T-helper 9 cell (primary cell): ENCODE measurements at places on chromosomes 2 and 18.

GRCh38 chr2:126733795-126734194 lies 77.8 kb downstream of the GYPC start:
- no peak for DNase-seq

DNA sequence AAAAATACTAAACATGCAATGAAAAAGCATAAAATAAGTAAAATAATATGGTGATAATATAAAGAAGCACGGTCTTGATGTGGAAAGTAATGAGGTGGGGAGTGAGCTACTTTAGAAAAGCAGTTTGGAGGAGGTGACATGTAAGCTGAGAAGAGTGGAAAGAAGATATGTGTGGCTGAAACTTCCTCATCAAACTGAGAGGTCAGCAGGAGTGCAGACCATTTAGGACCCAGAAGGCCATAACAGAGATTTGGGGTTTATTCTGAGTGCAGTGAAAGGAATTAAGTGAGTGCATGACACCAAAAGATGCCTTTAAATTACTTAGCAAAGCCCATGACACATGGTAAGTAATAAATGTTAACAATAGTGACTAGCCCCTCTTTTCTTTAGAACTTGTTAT lies 24.4 kb upstream of the TMEM182 start:
- no peak for DNase-seq

- DNase-seq, result no peak
Measured at GRCh38 chr2:239167766-239168444, 232.9 kb downstream of the HDAC4 start.

GRCh38 chr2:120360307-120360855 lies 14.4 kb downstream of the INHBB start:
- DNase-seq, result no peak

DNA sequence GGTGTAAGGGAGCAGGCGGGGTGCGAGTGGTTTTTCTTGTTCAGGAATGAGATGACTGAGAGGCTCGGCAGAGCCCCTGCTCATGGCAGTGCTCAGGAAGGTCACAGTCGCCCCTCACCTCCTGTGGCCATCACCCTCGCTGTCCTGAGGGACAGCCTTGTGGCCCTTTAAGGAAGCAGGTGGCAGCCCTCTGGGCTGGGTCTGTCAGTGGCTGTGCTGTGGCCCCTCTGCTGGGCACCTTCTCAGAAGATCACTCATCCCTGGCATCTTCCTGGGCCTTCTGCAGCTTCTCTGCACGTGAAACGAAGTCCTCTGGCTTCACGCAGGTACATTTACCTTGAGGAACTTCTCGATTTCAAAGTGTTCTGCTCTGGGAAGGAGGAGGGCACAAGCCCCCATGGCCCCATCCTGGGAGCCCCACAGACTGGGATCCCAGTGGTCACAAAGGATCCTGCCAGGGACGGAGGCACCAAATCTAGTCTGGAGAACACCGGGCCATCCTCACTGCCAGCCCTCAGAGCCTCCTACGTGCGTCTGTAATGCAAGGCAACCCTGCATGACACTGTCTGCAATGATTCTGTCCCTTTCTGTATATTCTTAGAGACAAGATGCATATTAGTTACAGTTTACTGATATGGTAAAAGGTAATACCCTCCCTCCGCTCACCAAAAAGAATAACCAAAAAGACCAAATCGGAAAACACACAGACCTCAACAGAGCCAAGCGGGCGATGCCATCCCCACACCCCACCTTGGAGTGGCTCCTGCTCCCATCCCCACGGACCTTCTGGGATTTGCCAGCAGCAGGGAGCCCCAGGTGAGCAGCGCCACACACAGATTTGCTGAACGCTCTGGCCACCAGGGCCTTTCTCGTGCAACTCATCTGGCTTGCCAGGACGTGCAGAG lies 25.9 kb upstream of the FAHD2A start:
- DNase-seq, result no peak

DNA sequence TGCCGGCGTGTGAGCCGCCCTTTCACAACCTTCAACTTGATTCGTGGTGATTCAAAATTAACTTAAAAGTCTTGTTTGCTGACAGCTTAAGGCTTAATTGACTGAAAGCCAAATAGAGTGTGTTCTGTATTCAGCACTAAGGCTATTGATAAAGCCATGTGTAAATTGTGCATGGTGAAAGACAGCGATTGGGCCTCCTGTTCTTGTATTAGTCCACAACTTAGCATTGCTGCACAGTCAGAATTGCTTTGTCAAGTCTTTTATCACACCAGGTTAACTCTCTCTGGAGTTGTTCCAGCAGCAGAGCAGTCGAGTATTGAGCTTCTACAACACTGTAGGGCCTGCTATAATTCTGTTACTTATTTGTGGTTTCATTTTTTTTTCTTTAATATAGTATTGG lies 210.1 kb downstream of the WDR7 start:
- DNase-seq, result no peak

- DNase-seq, result no peak
Measured at GRCh38 chr2:170013802-170014551, 164.0 kb upstream of the MYO3B start.

DNA sequence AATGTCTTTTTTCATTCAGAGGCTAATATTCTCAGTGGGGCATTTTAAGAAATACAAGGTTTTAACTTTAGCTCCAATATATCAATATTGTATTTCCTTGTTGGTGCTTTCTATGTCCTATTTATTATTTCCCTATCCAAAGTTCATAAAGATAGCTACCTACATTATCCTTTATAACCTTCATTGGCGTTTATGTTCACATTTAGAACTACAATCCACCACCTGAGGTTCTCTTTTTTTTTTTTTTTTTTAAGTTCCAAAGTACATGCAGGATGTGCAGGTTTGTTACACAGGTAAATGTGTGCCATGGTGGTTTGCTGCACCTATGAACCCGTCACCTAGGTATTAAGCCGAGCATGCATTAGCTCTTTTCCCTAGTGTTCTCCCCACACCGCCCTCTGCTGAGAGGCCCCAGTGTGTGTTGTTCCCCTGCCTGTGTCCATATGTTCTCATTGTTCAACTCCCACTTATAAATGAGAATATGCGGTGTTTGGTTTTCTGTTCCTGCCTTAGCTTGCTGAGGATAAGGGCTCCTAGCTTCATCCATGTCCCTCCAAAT lies 694.6 kb downstream of the SUCLG1 start:
- DNase-seq, result no peak

GRCh38 chr2:190668892-190669291 lies 20.0 kb downstream of the NAB1 start:
- no peak for DNase-seq

DNA sequence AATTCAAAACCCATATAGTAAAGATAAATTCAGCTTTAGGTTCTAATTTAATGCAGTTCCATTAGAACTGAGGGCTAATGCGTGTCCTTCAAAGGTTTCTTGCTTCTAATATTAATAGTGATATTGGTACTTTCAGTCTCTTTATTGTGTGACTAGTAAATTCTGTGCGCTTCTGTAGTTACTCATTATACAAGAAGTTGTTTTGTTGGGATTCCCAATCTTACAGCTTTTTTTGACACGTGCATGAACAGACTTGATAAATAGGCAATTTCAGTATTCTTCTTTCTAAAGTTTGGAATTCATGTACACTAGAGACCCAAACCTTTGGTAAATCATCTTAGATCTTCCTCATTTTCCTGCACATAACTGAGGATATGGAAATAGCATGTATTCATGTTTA lies 71.8 kb downstream of the HAUS1 start:
- DNase-seq, result no peak

- DNase-seq, result no peak
Measured at GRCh38 chr2:145601361-145601925, 1081.5 kb upstream of the ZEB2 start.

- DNase-seq, result no peak
Measured at GRCh38 chr2:44314362-44314761, 39.1 kb downstream of the SLC3A1 start.

GRCh38 chr2:48165070-48165753 lies 258.9 kb upstream of the FBXO11 start:
- no peak for DNase-seq

GRCh38 chr18:23324056-23324811 lies 128.9 kb upstream of the RIOK3 start:
- no peak for DNase-seq

GRCh38 chr18:32303400-32303799 lies 113.6 kb downstream of the MEP1B start:
- no peak for DNase-seq

- no peak for DNase-seq
Measured at GRCh38 chr2:224938651-224939182, 103.6 kb downstream of the DOCK10 start.

GRCh38 chr2:134694411-134694810 lies 24.4 kb downstream of the TMEM163 start:
- DNase-seq, result no peak

- no peak for DNase-seq
Measured at GRCh38 chr18:7990670-7991069, 423.6 kb downstream of the PTPRM start.

- no peak for DNase-seq
Measured at GRCh38 chr2:2701813-2702212, 370.7 kb upstream of the MYT1L start.

DNA sequence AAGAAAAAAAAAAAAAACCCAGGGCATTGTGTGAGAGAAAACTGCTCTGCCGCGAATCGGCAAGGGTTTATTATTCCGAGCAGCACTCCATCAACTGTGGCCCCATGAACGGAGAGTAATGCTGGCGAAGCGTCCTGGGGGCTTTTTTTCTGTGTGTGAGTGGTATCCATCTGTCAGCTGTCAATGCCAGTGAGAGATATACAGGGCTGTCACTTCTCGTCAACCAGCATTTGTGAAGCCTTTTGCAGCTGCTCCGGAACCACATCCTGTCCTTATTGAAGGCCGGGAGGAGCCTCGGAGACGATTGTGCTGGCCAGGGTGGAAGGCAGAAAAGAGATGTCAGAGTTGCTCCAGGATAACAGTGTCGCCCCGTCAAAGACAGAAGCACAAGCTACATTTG lies 356.9 kb upstream of the SMIM21 start:
- DNase-seq, result no peak

DNA sequence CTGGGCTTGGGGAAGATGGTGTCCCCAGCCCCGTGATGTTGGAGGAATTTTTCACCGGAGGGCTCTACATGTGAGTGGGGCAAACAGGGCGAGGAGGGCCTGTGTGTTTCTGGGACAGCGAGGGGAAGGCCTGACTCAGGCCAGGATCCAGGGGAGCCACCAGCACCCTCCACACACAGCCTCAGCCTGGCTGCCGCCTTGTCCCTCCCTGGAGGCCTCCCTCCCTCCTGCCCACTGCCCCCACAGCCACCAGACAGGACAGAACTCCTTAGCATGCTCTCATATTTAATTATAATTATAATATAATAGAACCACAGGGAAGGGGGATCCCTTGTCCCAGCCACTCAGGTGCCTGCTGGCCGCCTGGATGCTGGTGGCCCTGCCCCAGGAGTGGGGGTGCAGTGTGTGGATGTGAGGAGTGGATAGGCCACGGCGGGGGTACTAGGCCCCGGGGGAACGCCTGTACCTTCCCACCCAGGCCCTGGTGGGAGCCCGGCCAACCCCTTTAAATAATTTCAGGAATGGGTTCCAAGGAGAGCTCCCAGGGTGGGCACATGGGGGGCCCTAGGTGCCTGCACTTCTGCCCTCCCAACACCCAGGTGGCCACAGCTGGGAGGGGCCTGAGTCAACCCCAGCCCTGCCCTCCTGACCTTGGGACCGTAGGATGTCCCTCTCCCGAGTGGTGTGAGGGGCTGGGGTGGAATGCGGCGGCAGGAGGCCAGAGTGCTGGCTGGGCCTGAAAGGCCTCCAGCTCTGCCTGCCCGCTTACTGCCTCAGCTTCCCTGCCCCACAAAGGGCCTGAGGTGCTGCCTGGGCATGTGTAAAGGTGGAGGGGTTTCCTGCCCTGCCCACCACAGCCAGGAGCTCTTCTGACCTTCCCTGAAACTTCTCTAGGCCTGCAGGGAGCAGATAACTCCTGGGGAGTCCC lies 8.8 kb downstream of the PDCD1 start:
- DNase-seq, result no peak

DNA sequence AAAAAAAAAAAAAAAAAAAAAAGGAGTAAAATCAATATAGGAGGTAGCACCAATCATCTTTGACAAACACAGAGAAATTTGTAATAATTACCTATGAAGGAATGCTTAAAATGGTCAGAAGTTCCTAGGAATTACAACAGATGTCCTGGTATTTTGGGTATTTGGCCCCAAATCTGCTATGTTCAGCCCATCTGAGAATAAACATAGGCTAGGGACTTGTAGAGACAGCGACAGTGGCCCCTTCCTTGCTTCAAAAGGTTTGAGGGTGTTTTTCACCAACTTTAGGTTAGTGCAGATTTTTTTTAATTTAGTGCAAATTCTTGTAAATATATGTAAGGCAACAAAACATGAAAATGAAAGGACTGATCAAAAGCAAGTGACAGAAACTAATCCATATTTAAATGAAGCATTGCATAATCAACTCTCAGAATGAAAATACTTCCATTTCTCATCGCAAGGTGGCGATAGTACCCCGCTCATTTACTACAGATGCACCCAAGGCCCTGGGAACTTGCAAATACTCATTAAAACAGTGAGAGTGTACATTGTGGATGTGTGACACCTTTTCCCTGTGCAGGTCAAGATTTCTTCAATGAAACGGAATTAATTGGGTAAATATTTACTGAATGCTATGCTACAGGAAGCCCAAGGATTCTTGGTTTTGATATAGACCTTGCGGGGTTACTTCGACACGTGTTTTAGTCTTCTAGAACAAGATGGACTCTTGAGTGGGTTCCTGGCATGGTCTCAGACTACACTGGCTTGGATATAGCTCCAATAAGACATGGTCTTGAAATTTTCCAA lies 44.6 kb downstream of the FAM124B start:
- peak; percentile 43 for DNase-seq

- DNase-seq, result no peak
Measured at GRCh38 chr2:3396920-3397559, 17.5 kb downstream of the TRAPPC12 start.

GRCh38 chr2:220512419-220512818 lies 885.0 kb downstream of the SLC4A3 start:
- DNase-seq, result no peak

GRCh38 chr2:182910965-182911364 lies 44.5 kb upstream of the FRZB start:
- DNase-seq, result no peak

DNA sequence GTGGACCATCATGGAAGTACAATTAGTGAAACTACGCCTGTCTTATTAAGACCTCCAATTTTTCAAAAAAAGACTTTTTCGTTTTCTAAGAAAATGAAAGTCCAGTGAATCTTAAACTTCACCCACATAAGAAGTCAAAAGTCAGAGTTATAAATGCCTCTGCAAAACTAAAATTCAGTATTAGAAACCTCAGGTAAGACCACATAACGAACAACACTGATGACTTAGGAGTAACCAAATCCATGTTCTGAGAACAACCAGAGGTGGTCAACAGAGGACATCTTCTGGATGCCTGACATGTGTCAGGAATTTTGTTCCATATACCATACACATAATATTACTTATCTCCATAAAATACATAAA lies 62.4 kb downstream of the RPL31 start:
- DNase-seq, result no peak

GRCh38 chr2:101551336-101551888 lies 76.5 kb upstream of the RFX8 start:
- no peak for DNase-seq
